ENCODE measurements at places on chromosomes 7 and 10. TPM values are rescaled to one million over a fixed set of nuclear protein-coding genes. Genes with fewer than 3 reads are reported as not detected.

Gene HTR5A
- total RNA-seq, result not detected

Gene DNAJC12
- 0.29 TPM for total RNA-seq

Gene RP9
- total RNA-seq, result 6.4 TPM

Gene TMEM130
- 0.72 TPM for total RNA-seq

Gene GRM8
- total RNA-seq, result not detected

Gene RAB19
- total RNA-seq, result not detected

Gene AGR3
- not detected for total RNA-seq

Gene ITPRID1
- total RNA-seq, result not detected

Gene WDR86
- 3.1 TPM for total RNA-seq

Gene AKR1C8
- not detected for total RNA-seq
